Stimulated activated CD4-positive, alpha-beta T cell treated with anti-CD3 and anti-CD28 coated beads, TNF-alpha, amount 100 ng/mL, for 1 hour (primary cell): ENCODE measurements at places on chromosomes 2 and 18.

- no peak for DNase-seq
Observed at GRCh38 chr2:171404719-171405118, 29.1 kb downstream of the METTL8 start.

- DNase-seq: no peak
Observed at GRCh38 chr18:23102493-23103261, 32.6 kb upstream of the CABLES1 start.

DNA sequence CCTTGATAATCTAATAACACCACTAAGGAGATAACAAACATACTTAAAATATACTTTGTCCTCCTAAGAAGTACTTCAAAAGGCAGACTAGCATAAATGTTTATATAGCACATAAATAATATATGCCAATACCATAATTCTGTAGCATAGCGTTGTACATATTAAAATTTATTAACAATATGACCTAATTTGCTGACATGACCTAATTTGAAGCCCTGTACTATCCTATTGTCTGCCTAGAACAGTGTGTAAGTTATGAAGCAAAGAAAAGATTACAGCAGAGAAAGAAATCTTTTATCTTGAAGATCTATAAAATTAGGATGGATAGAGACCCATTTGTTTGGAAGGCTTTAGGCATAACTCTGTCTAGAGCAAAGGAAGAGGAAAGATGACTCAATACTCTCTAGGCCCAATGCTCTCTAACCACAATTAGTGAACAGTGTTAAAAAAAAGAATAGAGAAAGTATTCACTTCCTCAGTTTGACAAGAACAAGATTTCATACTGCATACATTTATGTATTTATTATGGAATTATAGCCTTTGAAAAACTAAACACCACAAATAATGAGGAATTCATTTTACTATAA, 231.3 kb downstream of the ZRANB3 start:
- no peak for DNase-seq

DNA sequence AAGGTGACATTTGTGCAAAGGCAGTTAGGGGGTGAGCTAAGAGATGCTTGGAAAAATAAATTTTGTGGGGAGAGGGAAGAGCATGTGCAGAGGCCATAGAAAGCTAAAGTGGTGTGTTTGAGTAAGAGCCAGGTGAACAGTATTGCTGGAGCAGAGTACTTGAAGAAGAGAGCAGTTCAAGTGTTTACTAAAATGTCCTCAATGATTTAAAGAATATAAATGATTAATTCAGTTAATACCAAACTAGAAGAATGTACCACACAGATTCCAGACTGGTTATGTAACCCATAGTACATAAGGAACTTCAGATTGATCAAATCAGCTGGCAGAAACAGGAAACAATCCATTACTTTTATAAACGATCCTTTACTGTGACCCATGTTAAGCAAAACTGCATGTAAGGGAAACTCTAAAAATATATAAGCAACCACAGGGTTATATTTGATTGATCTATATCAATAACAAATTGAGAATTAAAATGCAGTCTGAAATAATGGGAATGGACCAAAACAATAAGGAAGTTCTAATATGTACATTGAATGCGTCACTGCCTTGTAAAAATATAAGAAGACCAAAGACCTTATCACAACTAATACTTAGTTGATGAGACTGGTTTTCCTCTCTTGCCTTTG, 76.9 kb downstream of the LDAH start:
- no peak for DNase-seq
